ENCODE measurements at places on chromosomes 13 and 19.

DNA sequence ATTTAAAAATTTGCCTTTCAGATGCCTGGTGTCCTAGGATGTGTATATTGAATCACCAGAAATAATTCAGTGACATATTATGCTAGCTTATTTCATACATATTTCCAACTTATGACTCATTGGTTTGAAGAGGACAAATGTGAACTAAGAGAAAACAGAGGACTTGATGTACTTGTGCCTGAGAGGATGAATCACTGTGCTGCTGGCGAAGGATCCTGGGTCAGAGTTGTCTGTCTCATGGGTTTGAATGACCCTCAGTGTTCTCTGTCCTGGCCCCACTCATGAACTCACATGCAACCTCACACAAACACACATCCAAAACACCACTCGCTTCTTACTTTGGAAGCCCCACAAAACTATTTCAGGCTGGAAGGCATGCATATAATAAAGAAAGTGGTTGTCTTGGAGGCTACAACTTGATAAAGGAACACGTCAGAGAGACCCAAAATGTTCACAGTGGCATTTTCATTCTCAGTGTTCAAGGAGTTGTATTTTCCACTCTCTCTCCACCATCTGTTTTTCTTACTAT lies 129.0 kb upstream of the SPRY2 start:
- DNase-seq = no peak

DNA sequence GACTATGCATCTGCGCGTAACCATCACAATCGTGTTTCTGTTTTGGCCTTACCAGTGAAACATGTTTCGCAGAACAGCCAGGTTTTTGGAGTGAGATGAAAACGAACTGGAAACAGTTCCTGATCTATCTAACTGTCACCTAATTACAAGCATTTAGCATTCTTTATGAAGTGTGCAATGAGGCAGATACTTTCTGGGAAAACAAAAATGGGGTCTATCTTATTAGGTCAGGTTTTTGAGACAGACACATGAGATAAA lies 182.8 kb downstream of the LMO7 start:
- no peak for DNase-seq

GRCh38 chr13:87331178-87331577 lies 340.0 kb upstream of the SLITRK5 start:
- DNase-seq = no peak

DNA sequence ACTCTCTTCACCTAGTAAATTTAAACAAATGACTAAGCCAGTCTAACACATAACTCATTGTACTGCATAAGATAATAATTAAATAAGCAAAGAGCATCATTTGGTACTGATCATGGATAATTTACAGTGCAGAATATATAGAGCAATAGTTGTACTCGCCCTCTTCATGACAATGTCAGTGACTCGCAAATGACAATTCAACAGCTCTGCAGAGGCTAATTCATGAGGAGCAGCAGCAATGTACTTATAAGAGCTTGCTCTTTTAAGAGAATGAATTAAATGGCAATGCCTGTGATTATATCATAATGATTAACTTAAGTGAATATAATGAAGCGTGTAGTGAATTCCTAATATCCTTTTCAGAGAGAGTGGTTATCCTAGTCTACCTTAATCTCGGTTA lies 284.5 kb upstream of the PCDH20 start:
- DNase-seq = no peak

- peak; percentile 14 for DNase-seq
These were observed 2439.9 kb upstream of the PCDH20 start for GRCh38 chr13:63855457-63856118.

- peak; percentile 85 for DNase-seq
These were observed 2.0 kb downstream of the OLFM2 start for GRCh38 chr19:9934132-9934950.

GRCh38 chr13:74153316-74153715 lies 19.1 kb upstream of the KLF12 start:
- no peak for DNase-seq

GRCh38 chr19:37874784-37875183 lies 31.6 kb downstream of the WDR87 start:
- DNase-seq = no peak

- DNase-seq = no peak
These were observed 49.4 kb downstream of the RASA3 start for GRCh38 chr13:114082849-114083645.

- no peak for DNase-seq
These were observed 1301.5 kb upstream of the ATXN8OS start for GRCh38 chr13:68806125-68806524.

- DNase-seq = no peak
These were observed 9.3 kb upstream of the RCBTB2 start for GRCh38 chr13:48542138-48542537.

GRCh38 chr19:45767410-45767880 lies 1.6 kb downstream of the SIX5 start:
- DNase-seq = no peak

GRCh38 chr13:39675904-39676303 lies 20.4 kb downstream of the COG6 start:
- DNase-seq = no peak

DNA sequence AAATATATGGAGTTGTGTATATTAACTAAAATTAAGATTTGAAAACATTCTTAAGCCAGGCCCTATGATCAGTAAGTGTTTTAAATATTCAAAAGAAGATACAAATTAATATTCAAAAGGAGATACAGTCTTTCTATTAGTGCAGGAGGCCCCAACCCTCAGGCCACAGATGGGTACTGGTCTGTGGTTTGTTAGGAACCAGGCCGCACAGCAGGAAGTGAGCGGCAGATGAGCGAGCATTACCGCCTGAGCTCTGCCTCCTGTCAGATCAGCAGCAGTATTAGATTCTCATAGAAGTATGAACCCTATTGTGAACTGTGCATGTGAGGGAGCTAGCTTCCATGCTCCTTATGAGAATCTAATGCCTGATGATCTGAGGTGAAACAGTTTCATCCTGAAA lies 232.9 kb downstream of the FOXO1 start:
- DNase-seq = peak; percentile 47

- no peak for DNase-seq
These were observed 437.0 kb downstream of the KLF12 start for GRCh38 chr13:73697166-73697565.

DNA sequence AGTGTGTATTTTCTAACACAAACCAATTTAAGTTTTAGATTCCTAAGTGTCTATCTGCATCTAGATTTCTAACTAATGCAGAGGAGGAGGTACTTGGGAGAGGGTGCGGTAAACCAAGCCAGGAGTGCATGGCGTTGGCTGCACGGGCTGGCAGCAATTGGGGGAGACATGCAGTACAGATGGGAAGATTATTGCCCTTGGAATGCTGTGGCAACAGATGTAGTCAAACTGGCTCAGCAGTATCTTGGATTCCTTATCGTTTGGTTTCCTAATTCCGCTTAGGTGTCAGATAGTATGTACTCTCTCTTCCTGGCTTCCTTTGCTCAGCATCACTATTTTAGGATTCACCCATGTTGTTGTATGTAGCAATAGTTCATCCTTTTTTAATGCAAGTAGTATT lies 29.4 kb upstream of the STK24 start:
- DNase-seq = no peak

DNA sequence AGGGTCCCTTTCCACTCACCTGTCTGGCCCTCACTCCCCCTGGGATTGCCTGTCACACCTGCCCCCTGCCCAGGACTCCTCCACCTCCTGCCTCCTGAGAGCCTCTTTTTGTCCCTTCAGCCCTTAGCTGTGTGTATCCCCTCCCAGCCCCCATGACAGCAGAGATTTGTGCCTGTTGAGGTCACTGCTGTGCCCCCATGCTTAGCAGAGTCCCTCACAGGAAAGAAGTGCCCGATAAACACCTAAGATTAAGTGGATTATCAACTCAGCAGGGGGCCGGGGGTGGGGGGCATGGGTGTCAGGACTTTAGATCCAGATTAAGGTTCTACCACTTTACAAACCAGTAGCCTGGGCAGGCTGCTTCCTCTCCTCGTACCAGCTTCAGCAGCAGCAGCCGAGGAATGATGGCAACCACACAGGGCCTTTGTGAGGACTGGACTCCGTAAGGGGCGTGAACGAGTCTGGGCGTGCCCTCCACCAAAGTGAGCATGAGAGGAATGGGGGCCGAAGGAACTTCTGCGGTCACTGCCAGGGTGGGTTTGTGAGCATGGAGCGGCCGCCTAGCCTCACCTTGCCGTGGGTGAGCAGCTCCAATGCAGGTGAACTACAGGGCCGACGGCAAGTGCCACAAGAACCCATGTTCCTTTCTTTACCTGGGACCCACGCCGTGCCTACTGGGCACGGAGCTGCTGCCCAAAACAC lies 36.1 kb downstream of the ZNF787 start:
- DNase-seq = no peak

- no peak for DNase-seq
These were observed 157.9 kb downstream of the PTPRS start for GRCh38 chr19:5182751-5183150.

DNA sequence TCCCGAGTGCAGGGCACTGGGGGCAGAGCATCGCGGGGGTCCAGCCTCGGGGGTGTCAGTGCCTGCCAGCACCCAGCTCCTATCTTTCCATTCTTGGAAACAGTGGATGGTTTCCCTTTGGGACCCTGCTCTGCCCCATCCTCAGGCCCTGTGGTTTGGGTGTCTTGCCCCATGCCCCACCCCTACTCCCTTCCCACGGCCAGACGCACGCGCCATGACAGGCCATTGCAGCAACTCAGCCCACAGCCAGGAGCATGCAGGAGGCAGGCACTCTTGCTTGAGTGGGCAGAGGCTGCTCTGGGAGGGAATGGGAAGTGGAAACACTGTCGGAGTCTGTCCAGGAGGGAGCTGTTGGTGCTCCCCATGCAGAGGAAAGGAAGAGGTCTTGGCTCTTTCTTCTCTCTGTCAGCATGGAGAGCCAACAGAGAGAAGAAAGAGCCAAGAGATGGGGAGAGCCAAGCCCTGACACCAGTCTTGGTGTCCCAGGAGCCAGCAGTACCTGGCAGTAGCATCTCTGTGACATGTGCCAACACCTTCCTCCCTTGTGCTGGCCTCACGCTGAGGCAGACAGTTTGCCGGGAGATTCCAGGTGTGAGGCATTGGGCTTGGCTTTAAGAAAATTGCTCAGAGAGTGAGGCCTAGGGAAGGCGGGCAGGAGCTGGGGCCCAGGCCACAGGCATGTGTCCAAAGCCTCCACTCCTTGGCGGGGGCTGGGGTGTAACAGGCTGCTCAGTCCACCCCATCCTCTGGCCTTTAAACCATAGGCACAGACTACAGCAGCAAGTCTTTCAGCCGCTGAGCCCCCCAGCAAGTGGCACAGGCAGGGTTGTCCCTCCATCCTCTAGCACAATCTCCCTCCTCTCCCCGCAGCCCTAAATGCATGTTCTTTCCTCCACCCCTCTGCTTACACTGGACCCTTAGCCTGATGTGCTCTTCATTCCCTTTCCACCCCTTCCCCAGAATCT lies 86.7 kb upstream of the UQCRFS1 start:
- no peak for DNase-seq

GRCh38 chr13:31970231-31970930 lies 61.2 kb upstream of the FRY start:
- DNase-seq = no peak

DNA sequence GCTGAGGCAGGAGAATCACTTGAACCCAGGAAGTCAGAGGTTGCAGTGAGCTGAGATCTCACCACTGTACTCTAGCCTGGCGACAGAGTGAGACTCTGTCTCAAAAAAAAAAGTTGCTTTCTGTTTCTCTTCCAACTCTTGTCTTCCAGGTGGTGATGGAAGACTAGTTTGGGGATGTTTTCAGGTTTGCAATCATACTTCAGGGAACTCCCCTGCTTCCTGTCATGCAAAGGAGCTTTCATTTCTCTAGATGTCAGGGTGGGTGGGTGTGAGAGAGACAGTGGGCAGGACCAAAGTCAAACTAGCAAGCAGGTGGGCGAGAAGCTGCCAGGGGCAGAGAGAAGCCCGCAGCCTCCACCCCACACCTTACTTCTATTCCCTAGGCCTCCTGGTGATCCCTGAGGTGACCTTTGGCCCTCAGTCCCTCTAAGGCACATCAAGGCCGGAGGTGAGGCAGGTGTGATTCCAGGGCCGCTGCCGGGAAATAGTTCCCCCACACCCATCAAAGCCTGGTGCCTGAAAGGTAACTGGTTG lies 25.7 kb downstream of the CCNE1 start:
- DNase-seq = peak; percentile 70

DNA sequence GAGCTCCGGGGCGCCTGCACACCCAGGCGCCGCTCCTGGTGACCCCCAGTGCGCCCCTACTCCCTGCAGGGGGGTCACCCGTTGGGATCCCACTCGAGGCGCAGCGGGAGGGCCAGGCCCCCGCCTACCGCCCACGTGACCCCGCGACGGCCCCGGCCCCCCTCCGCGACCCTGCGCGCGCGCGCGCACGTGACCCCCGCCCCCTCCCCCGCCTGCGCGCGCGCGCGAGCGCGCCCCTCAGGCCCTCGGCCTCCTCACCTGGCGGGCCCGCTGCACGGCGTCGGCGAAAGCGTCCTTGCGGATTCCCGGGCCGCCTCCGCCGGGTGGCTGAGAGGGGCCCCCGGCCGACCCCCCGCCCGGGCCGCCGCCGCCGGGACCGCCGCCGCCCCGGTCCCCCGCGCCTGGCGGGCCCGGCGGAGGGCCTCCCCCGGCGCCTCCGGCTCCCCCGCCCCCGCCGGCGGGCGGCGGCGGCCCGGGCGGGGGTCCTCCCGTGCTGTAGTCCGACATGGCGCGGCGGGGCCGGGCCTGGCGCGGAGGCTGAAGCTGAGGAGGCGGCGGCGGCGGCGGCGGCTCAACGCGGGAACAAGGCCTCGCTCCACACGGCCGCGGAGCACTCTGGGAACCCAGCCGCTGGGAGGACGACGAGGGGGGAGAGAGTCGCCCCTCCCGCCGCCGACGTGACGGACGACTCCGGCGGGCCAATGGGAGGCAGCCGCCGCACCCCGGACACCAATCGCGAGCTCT lies at the start of gene KHSRP:
KHSRP (minus strand) TSS at position 617 of the 744 bp plus-strand sequence; CDS start at position 507, 110 bp downstream.
- DNase-seq = peak; percentile 33

- peak; percentile 72 for DNase-seq
These were observed 3.6 kb downstream of the AKAP11 start for GRCh38 chr13:42275506-42275905.

DNA sequence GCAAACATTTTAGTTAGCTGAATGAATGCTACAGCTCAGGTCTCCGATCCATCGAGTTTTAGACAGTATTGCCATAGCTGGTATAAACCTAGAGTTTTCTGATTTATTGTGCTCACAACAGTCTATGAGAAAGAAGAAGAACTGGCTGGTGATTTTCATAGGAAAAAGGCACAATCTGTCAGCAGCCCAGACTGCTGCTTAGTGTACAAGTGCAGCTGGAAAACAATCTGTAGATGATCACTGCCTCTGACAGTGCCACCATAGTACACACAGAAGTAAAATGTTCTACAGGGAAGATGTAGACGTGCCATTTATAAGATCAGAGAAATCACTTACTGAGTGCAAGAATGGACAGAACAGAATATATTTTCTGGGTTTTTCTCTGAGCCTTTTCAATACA lies 48.4 kb downstream of the MYO16 start:
- no peak for DNase-seq

- DNase-seq = no peak
These were observed 382.9 kb downstream of the OLFM4 start for GRCh38 chr13:53411463-53411862.

- DNase-seq = no peak
These were observed 437.4 kb upstream of the SPRY2 start for GRCh38 chr13:80778297-80778696.

DNA sequence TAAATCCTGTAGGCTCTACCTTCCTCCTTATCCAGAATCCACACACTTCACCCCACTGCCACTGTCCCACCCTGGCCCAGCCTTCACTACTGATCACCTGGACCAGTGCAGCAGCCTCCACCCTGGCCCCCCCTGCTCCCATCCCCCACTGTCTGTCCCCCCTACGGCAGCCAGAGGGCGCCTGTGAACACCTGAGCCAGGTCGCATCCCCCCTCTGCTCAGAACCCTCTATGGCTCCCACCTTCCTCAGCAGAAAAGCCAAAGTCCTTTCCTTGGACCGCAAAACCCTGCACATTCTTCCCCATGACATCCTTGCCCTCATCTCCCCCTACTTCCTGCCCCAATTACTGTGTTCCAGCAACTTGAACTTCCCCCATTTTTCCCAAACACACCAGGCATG lies 20.6 kb downstream of the ELAVL3 start:
- DNase-seq = no peak
